ENCODE measurements at places on chromosomes 2 and 18.

- no peak for DNase-seq
Measured at GRCh38 chr2:55150834-55151233, 81.3 kb downstream of the CLHC1 start.

DNA sequence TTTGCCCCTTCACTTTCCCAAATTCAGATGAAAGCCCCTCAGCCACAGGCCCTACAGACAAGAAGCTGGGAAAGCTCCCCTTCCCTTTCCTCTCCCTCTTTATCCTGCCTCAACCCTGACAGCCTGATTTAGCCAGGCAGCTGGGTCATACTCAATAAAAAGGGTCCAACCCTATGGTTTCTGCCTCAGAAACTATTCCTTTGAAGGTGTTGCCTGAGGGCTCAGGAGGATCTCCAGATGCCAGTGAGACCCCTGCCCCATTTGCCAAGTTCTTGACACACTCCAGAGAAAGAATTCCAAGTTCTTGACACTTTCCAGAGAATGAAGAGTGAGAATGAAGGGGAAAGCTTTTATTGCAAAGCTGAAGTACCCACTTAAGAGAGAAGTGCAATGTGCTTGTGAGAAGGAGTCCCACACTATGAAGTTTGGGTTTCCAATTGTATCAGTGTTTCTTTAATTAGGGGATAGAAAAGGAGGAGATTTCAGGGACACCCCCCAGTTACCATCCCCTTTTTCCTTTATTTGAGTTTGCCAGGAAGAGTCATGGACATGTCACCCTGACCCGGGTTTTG is 576.2 kb downstream of the METTL4 start:
- no peak for DNase-seq

DNA sequence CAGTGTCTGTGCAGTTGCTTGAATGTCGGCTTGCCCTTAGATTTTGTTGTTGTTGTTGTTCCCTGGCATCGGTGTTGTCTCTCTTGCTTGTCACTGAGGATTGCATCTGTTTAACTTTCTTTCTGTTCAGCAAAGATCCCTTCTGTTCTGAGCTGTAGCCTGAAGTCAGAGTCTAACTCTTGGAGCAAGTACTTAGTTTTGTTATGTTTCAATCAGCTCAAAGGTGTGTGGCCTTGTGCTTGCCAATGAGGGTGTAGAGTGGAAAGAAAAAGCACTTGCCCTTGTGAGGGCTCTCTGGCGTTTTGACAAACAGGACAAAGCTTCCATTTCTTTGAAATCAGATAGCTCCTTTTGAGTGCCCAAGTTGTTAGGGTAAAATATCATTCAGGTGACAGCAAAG is 757.1 kb upstream of the CDH7 start:
- no peak for DNase-seq

DNA sequence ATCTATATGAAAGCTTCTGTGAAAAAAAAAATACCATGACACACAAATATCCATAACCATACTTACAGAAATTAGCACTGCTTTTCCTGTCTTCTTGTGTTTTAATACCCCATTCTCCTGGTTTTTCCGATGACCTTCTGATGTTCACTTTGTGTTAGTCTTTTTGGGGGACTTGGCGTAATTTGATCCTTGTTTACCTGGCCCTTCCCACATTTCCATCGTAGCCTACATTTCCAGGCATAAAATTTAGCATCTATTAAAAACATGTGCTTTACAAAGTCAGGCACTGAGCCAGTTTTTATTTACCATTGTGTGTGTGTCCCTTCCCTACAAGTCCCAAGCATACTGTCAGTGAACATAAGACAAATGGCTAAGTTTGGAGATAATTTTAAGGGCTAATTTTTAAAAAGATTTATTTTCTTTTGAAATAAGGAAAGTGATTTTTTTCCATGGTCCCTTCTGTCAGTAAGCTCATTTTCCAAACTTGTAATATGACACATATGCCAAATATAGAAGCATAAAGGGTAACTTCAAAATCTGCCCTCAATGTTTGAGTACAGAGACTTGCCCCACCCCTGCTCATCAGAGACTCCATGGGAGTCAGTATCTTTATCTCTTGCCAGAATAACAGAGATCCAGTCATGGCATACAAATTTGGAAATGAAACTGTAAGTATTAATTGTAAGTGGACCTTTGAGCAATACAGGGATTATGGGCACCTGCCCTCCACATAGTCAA is 27.3 kb downstream of the SESTD1 start:
- no peak for DNase-seq

GRCh38 chr18:23887493-23887892 is 127.1 kb upstream of the TTC39C start:
- no peak for DNase-seq

DNA sequence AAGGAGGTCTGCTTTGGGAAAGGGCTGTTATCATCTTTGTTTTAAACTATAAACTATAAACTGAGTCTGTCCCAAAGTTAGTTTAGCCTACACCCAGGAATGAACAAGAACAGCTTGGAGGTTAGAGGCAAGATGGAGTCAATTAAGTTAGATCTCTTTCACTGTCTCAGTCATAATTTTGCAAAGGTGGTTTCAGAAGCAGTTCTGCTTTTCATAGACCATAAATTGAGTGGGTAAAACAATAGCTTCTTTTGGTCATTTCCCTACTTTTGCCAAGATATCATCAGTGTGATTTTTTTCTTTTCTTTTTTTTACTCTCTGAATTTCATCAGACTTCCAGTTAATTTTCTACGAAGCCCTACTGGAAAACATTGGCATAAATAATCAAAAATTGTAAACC is 117.0 kb downstream of the AP1S3 start:
- no peak for DNase-seq
